ENCODE measurements at places on chromosomes 6 and 20.

DNA sequence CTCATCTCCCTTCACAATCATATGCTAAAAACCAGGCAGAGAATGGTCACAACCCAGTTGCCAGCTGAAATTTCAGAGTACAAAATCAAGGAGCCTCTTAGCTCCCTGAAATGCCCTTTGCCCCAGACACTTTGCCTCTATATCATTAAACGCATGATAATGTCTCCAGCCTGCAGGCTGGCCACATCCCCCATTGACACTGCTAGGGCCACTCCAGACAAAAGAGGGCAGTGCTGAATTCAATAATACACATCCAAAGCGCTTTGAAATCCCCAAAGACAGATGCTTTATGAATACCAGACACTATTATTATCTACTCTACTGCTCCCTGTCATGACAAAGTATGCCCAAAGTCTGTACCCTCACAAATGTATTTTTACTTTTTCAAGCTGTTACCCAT is 348.3 kb upstream of the POU3F2 start:
- no peak for DNase-seq

GRCh38 chr20:31837896-31838397 is 7.5 kb downstream of the FOXS1 start:
- DNase-seq = no peak

- no peak for DNase-seq
Observed at GRCh38 chr20:19760371-19760721, 2.3 kb downstream of the RIN2 start.

GRCh38 chr20:2516399-2516798 is 7.7 kb upstream of the ZNF343 start:
- DNase-seq = no peak

DNA sequence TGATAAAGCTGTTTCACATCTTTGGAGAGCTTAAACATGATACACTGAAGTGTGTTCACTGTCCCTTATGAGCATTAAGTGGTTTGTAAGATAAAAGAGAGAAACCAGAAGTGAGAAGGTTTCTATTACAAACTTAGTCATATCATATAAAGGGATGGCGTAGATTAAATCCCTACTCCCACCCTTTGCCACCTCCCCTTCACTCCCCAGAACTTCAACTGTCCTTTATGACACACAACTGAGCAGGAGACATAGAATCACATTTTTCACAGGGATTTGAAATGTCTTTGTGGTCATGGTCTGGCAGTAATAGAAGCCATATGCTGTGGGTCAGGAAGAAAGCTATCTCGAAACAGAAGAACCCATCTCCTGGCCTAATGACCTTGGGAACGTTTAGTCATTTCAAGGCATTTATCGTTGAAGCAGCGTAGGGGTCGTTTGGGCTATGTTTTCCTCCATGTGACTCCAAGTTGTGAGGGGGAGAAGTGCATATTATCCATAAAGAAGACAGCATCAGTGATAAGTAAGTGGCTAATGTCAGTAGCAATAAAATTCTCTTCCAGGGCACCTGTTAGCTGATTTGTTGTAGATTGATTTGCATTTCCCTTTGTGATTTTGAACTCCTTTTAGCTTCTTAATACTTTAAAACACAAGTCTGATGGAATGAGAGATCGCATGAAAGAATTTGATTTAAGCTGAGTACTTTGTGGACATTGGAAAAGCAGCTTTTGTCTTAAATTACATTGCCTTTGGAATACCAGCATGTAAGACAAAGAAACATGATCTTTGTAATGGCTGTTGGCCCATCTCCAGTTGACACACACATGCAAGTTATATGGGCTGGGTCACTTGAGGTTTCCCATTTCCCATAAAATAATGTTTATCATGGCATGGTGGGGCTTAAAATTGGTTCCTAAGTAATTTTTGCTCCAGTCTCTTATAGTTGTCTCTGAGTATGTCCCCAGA is 501.5 kb upstream of the FLRT3 start:
- no peak for DNase-seq

GRCh38 chr6:42781796-42782688 is at the start of gene BICRAL:
Gene BICRAL, plus strand, starts transcription at chr6:42782052. Its CDS starts 39,971 bp downstream, at chr6:42822023.
- DNase-seq = peak; percentile 70

DNA sequence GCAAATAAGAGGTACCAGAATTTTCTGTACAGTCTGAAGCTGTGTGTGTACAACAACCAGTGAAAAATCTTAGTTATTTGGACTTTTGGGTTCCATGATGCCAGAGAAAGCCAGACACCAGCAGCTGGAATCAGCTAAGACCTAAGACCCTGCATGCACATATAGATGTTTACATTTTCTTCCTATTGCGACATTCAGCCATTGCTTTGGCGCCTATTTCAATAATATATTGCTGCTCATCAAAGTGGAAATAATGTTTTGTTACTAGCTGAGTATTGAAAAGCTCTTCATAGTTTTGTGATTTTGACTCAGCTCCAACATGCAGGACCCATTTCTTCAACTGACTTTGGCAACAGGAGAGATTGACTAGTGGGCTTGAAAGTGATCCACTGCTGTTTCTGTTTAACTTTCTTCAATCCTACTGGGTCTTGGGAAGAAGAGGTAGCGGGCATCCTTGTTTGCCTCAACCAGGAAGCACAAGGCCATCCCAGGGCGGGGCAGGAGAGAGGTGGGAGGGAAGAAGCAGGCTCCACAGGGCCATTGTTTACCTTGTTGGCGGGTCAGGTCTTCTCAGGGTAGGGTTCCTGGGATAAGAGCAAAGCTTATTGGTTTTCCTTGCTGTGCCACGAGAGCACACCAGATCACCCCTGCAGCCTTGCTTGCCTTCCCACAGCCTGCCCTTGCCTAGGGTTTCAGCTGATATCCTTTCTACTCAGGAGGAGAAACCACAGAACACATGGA is 101.3 kb upstream of the ESR1 start:
- DNase-seq = no peak

DNA sequence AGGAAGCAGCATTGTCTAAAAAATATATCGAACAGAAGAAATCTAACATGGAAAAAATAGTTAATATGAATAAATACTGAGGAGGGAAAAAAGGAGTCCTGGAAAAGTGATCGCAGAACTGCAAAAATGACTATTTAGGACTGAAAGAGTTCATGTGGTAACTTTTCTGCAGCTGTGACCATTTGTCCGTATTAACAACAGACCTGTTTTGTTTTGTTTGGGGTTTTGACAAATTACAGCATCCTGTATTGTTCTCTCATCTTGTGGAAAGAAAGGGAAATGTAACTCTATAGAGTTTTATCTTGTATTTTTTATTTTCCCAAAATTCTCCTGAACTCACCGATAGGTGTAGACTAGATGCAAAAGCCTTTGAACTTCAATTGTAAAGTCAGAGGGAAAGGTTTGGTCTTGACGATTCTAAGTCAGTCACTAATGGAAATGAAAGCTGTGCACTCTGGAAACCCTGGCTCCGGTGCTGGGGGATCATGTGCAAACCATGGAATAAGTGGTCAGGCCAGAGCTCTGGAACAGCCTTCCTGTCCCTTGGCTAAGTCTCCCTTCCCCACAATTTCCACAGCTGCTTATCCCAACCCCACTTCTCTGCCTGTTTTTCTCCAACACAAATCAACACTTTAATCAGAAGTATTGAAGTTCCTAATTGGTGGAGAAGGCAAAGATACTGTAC is 51.2 kb upstream of the MARCKS start:
- DNase-seq = no peak

- DNase-seq = no peak
Observed at GRCh38 chr6:46612645-46613044, 40.0 kb downstream of the CYP39A1 start.

GRCh38 chr6:152478377-152479010 is 158.7 kb downstream of the SYNE1 start:
- no peak for DNase-seq

- no peak for DNase-seq
Observed at GRCh38 chr6:137093183-137094069, 48.7 kb upstream of the IL20RA start.

GRCh38 chr6:68313911-68314310 is 321.2 kb upstream of the ADGRB3 start:
- no peak for DNase-seq

GRCh38 chr20:62999580-62999979 is 7.2 kb downstream of the BHLHE23 start:
- no peak for DNase-seq

GRCh38 chr6:78580923-78581322 is 286.4 kb upstream of the IRAK1BP1 start:
- DNase-seq = no peak

DNA sequence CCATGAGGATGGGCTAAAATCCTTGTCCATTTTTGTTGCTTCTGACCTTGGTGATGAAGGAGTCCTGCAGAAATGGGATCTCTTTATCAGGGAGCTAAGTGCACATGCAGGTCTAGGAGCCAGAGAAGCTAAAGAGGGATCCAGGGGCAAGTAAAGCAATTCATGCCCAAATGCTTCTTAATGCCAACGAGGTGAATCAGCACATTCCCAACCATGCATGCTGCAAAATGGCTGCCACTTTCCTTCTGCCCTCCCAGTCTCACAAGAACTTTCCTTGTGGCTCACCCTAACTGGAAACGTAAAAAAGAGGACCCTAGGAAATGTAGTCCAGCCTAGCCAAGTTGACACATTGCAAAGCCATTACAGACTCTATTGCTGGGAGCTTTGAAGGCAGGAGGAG is 298.4 kb downstream of the MAFB start:
- no peak for DNase-seq

DNA sequence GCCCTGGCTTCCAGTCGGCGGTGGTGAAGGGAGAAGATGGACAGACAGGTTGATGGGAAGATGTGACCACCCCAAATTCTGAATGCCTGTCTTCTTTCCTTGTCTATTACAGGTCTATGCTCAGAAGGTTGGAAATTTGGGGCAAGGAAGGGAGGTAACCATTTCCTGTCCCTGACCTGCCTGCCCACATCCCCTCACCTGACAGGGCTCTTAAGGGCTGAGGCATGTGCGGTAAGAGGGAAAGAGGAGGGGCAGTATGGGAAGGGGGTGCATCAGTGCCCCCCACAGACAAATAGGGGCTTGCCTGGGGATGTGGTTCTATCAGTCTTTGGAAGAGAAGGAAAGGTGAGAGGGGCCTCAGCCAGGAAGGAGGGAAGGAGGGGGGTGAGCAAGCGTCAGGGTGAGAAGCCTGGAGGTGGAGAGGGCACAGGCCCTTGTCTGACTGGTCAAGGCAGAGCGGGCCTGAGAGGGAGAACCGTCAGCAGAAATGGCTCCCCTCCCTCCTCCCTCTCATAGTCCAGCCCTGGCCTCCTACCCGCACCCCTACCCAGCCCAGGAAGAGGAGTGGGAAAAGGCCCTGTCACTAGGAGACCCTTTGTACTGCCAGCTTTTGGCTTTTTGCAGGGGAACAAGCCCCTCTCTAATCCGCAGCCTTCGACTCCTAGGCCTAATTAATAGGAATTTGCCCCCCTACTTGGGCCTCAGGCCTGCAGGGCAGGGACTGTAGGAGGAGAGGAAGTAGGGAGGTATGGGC is 104.4 kb upstream of the FOXP4 start:
- no peak for DNase-seq

DNA sequence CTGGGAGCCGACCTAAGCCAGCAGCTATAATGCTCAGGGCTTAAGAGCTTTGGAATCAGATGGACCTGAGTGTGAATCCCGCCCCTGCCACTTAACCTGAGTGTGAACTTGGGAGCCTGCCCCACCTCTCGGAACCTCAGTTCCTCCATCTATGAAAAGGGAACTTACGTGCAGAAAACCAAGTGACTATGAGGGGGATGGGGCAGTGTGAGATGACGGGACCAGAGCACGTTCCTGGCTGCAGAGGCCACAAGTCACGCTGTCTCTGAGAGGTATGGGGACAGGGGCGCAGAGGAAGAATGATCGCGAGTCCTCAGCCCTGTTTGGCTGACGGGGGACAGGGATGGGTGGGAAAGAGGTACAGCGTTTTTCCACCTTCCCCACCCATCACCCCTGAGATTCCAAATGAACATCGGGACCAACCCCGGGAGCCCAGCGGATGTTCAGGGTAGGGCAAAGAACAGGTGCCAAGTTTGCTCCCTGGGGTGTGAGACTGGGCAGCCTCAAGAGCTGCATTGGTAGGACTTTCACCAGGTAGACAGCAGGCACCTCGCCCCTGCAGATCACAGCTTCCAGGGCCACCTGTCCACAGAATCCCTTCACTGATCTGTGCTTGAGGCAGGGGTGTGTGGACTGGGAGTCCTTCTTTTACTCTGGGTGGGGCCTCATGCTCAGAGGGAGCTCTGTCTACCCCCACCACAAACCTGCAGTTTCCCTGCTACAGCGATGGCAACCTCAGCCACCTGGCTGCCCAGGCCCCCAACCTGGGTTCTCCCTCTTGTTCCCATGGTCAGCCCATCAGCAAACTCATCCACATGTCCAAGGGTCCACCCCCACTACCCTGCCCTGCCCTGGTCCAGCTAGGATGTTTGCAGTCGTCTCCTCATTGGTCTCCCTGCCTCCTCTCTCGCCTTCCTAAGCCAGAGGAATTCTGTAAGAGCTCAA is 85.8 kb downstream of the CEBPB start:
- DNase-seq = no peak

DNA sequence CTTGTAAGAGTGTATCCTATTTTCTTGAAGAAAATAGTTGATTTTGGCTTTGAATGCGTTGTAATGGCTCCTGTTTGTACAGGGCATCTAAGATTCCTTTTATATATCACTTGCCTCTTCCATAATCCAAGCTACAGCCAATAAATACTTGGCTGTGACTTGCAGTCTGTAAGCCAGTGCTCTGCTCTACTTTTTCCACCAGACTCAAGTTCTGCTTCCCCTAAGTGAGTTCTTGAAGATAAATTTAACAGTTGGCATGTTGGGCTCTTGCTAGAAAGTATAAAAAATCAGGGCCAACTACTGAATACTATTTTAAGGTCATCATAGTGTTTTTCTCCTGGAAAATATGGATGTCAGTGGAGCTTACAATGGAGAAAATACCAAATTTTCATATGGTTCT is 36.5 kb upstream of the SCGN start:
- no peak for DNase-seq
